Dermis blood vessel endothelial cell (primary cell): ENCODE measurements at places on chromosomes 11 and 22.

DNA sequence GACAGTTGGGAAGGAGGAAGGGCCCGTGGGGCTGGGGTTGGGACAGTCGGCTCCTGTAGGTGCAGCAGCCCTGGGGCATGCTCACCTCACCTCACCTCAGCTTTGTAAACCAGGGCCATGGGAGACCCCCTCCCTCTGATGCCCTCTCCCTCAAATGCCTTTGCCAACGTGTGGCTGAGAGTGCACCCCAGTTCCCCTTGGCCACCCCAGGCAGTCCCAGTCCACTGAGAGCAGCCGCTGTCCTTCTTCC, 4.2 kb upstream of the NEAT1 start:
- DNase-seq: no peak

- no peak for DNase-seq
Observed at GRCh38 chr22:31917227-31917921, 27.0 kb upstream of the YWHAH start.

GRCh38 chr11:3129181-3129590, 35.9 kb downstream of the OSBPL5 start:
- DNase-seq: no peak

- DNase-seq: no peak
Observed at GRCh38 chr11:72789493-72790131, 4.2 kb downstream of the STARD10 start.

DNA sequence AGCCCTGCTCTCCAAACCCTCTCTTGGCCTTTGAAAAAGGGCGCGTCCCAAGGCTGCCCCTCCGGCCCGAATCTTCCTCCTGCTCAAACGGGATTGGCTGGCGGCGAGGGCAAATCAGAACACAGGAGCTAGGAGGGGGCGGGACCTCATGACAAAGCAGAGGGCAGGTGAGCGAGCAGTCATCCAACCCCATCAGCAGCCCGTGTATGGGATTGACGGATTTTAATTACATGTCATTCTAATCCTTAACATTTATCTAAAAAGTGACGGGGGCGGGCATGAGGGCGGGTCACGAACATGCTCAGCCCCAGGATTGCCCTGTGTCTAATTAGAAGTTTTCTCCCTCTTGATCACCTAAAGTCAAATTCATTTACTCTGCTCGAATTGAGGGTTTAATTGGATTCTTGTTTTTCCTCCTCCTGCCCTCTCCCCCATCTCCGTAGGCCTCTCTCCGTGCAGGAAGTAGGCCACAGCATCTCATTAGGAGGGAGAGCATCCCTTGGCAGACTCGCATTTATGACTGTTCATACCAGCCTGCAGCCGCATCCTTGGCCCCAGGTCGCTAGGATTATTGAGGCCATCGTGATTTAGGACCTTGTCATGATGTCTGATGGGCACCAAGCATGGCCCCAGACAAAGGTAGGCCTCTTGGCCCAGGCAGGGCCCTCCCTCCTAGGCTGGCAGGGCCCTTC, 147.1 kb downstream of the CHST1 start:
- DNase-seq: no peak

GRCh38 chr11:47373876-47374719, 4.2 kb downstream of the SPI1 start:
- DNase-seq: peak; percentile 90

DNA sequence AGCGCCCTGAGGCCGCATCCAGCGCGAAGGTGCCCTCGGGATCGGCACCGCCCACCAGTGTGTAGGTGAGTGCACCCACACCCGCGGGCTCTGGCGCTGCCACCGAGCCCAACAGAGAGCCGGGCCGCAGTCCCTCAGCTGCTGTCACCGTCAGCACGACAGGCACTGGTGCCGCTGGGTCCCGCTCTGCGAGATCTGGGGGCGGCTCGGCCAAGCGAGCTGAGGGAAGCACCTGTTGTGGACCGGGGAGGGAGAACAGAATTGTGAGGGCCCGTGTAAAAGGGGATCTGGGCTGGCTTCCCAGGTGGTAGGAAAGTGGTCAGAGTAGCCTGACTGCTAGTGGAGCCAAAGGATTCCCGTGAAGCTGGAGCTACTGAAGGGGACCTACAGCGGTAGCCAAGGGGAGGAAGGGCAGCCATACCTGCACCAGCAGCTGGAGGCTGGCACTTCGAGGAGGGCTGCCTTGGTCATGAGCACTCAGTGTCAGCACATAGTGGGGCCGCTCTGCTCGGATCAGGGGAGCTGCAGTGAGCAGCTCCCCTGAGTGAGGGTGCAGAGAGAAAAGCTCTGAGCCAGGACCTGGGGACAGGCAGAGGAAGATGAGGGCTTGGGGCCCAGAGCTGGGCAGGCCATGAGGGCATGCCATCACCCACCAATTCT, 11.5 kb upstream of the TPP1 start:
- DNase-seq: no peak

DNA sequence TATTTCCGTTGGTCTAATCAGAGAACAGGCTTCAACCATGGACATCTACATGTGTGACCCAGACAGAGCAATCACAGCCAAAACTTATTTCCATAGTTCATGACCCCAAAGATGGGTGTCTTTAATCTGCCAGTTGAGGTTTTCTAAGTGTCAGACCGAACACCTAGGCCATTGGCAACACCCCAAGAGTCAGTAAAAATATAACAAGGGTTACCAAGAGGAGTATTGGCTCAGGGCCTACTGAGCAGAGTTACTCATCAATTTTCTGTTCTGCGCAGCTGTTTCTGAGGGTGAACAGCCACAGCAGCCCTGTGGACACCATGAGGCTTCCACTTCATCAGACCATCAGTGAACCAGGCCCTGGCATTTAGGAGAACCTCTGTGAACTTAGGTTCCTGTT, 18.8 kb downstream of the GUCD1 start:
- DNase-seq: no peak
